Activated CD8-positive, alpha-beta memory T cell treated with anti-CD3 and anti-CD28 coated beads, Interleukin-2, amount 10 ng/mL, durations not matched to agents 7 days and 5 days (primary cell): ENCODE measurements at places on chromosomes 11 and 22. TPM values are rescaled to one million over a fixed set of nuclear protein-coding genes. Genes with fewer than 3 reads are reported as not detected.

OR2D2 gene
- not detected for total RNA-seq

MS4A4E gene
- total RNA-seq = not detected

PVALB gene
- not detected for total RNA-seq

SCN4B gene
- not detected for total RNA-seq

GGTLC2 gene
- total RNA-seq = not detected

NFRKB gene
- total RNA-seq = 39.9 TPM

TCF20 gene
- total RNA-seq = 82.5 TPM

GRCh38 chr11:120375076-120375475, 38.9 kb downstream of the ARHGEF12 start:
- DNase-seq = no peak

GRCh38 chr11:35949242-35949641, 5.4 kb downstream of the LDLRAD3 start:
- no peak for DNase-seq

DNA sequence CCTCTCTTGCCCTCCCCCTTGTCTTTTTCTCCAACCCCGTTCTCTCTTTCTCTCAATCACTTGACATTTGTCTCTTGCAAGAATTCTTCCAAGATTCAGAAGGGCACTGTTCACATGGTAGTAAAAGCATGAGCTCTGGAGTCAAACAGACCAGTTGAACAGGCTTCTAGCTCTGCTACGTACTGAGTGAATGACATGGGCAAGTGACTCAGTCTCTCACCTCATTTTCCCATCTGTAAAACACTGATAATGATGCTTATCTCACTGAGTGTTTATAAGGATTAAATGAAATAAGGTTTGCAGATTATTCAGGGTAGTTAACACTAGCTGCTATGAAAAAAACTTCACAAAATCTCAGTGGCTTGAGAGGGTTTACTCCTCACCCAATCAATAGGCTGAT, 5.9 kb upstream of the IL10RA start:
- DNase-seq = no peak

- DNase-seq = no peak
Measured at GRCh38 chr11:76175783-76176182, 30.5 kb downstream of the WNT11 start.

GRCh38 chr11:105328061-105328460, 188.5 kb upstream of the CARD18 start:
- DNase-seq = no peak

GRCh38 chr11:12989428-12990161, 19.5 kb upstream of the RASSF10 start:
- DNase-seq = no peak

GRCh38 chr11:46527591-46528130, 66.2 kb downstream of the AMBRA1 start:
- no peak for DNase-seq

- DNase-seq = peak; percentile 38
Measured at GRCh38 chr22:22767876-22768602, 119.6 kb upstream of the IGLL5 start.

- DNase-seq = no peak
Measured at GRCh38 chr11:83840326-83840725, 554.2 kb upstream of the CCDC90B start.

- DNase-seq = no peak
Measured at GRCh38 chr11:65528819-65529350, 4.0 kb downstream of the SCYL1 start.

GRCh38 chr11:83070731-83071566, 748 bp downstream of the RAB30 start:
- peak; percentile 54 for DNase-seq

DNA sequence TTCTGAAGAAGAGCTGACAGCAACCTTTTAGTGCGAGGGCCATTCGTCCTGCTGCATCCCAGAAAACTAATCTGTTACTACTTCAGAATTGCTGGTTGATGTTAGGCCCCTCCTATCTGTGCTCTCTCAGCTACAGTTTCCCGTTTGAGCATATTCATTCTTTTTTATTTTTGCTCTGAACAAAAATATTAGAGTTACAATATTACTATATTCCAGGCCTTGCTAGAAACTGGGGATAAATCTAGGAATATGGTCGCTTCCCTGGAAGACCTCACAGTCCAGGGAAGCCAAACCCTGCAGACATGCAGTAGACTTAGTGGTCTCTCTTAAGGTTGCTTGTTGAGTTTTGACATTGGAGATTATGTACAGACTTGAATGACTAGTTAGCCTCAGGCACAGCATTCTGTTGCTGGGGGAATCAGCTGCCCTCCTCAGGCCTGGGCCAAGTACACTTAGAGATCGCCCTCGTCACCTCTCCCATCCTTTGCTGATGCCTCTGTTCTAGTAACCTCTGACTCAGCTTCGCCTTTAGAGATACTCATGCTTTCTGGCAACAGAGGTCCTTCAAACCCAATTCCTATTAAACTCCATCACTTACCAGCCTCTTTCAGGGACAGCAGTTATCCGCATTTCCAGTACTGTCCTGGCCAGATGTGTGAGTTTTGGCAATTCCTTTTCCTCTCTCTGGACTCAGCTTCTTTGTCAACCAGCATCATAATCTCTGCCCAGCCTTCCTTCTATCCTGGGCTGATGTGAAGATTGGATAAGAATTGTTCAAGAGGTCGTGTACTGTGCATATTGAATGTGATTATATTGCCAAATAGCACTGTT, 698 bp upstream of the ANAPC15 start:
- no peak for DNase-seq

- no peak for DNase-seq
Measured at GRCh38 chr22:37223965-37224551, 11.8 kb upstream of the SSTR3 start.
